ENCODE measurements at places on chromosomes 4 and X. TPM values are rescaled to one million over a fixed set of nuclear protein-coding genes. Genes with fewer than 3 reads are reported as not detected.

UGT2A1 gene
- not detected for total RNA-seq

POLR2B gene
- 290 TPM for total RNA-seq

ERAS gene
- total RNA-seq: 0.50 TPM

RRH gene
- not detected for total RNA-seq

ADGRG4 gene
- not detected for total RNA-seq

FRAS1 gene
- total RNA-seq: 21.3 TPM

WDFY3 gene
- 48.6 TPM for total RNA-seq

NEIL3 gene
- 21.3 TPM for total RNA-seq

TCEAL2 gene
- total RNA-seq: 12.9 TPM

GSX2 gene
- 0.59 TPM for total RNA-seq

ITIH6 gene
- total RNA-seq: 0.03 TPM

IL1RAPL1 gene
- total RNA-seq: 10.7 TPM

MAGEE2 gene
- not detected for total RNA-seq

AADAT gene
- 24.2 TPM for total RNA-seq

ARHGAP4 gene
- 17.9 TPM for total RNA-seq

ZDHHC15 gene
- 6.3 TPM for total RNA-seq

PFKFB1 gene
- total RNA-seq: 0.74 TPM

ABCG2 gene
- total RNA-seq: 0.62 TPM

AVPR2 gene
- not detected for total RNA-seq
